NCI-H69 (cell line): ENCODE measurements at places on chromosomes 1 and 21.

- peak; percentile 53 for DNase-seq
Measured at GRCh38 chr21:32772281-32773047, 909 bp upstream of the PAXBP1 start.

- DNase-seq: no peak
Measured at GRCh38 chr1:156176610-156177210, 17.2 kb upstream of the SLC25A44 start.

DNA sequence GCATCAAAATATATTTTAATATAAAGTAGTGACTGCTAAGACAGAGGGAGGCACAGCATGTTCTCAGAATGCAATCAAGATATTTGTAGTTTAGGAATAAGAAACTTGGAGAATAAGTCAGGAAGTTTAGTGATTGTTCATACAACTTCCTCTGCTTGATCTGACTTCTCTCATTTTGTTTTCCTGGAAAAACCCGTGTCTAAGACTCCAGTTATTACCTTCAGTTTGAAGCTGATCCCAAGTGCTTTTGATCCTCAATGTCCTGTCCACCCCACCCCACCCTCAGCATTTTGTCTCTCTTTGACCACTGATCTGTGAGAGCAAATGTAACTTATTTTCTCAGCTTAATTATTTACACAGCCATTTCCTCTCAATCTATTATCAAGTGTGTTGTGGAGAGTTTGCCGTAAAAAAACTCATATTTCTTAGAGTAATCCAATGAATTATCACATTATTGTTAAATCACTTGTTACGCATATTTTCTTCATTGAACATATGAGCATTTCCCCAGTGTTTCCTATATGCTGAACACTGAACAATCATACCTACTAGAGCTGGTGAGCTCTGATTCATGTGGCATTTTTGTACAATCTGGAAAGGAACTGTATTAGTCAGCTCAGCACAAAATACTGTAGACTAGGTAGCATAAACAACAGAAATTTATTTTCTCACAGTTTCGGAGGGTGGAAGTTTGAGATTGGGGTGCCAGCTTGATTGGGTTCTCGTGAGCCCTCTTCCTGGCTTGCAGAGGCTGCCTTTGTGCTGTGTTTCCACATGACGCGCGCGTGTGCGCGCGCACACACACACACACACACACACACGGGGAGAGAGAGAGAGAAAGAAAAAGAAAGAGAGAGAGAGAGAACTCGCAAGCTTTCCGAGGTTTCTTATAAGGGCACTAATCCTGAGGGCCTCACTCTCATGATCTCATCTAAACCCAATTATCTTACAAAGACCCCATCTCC, 65.5 kb upstream of the DPYD start:
- DNase-seq: no peak

- DNase-seq: no peak
Measured at GRCh38 chr1:17183388-17184160, 21.4 kb upstream of the PADI1 start.

GRCh38 chr1:175564119-175564518, 179.3 kb downstream of the TNR start:
- DNase-seq: no peak

- DNase-seq: peak; percentile 60
Measured at GRCh38 chr21:25638660-25639550, at the start of gene JAM2. TSS of gene JAM2 (plus strand) at chr21:25639258. CDS start at chr21:25639822, 564 bp downstream.

DNA sequence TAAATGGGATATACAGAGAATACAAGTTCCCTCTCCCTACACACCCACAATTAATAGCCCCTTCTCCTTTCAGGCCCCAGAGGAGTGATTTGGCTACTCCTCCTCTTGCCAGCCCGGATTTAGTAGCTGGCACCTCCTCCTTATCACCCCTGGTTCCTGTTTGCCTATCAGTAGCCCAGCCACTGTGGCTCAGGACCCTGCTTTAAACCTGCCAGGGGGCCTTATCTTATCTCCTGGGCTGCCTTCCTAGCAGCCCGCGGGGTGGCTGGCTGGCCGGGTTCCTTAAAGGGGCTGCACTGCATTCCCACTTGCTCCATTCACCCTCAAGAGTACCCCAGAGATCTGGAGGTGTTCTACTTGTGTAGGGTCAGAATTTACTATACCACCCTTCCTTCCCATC, 70.4 kb downstream of the PLEKHA6 start:
- DNase-seq: no peak

DNA sequence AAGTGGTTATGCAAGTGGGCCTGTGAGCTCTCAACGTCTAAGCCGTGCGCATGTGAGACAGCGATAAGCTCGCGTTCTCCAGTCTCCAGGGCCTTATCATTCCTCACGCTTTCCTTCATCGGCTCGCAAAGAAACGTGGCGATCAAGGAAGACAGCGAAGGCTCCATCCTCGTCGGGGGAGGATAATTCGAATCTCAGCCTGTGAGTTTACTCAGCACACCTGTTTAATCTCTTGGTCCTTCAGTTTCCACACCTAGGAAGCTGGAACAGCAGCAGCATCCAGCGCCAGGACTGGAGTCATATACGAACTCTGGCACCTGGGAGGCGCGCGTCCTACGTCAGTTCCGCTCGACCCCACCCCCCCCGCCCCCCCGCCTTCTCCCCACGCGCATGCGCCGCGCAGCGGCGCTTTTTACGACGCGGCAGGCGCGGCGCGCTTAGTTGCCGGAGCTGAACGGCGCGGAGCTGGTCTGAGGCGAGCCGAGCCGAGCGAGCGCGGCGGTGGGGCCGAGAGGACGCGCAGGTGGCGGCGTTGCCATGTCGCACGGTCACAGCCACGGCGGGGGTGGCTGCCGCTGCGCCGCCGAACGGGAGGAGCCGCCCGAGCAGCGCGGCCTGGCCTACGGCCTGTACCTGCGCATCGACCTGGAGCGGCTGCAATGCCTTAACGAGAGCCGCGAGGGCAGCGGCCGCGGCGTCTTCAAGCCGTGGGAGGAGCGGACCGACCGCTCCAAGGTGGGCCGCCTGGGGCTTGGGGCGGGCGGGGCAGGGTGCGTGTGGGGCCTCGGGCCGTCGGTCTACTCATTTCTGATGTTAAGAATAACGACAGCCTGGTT, at the start of gene PITHD1:
Gene PITHD1, plus strand, starts transcription at position 440 of the 836 bp plus-strand sequence. Its CDS starts 98 bp downstream, at position 538.
- DNase-seq: peak; percentile 88

DNA sequence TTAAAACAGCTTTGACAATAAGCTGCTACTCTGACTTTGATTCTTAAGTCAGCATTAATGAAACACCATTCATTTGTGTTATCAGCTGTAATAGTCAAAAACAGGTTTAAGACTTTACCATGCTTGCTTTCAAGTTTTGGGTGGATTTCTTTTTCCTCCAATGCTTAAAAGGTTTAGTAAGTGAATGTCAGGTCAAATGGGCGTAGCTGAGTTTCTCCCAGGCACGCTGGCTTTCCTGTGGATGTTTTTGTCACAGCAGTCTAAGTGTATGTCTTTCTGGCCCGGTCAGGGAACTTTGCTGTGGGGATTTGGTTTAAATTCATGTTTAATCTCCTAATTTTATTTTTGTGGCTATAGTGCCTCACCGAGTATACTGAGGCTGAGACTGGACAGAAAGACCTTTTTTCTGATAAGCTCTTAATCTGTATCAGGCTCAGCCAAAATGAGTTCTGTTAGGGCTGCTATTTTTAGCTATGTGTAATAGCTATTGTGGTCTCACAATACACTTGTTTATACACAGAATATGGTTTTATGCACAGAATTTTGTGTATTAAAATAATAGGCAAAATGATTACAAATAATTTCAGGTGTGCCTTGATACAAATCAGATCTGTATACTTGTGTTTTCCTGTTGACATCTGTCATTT, 292.8 kb downstream of the DISC1 start:
- no peak for DNase-seq

GRCh38 chr1:176601348-176601747, 138.4 kb downstream of the PAPPA2 start:
- DNase-seq: no peak

- no peak for DNase-seq
Measured at GRCh38 chr1:217211486-217211885, 419.4 kb downstream of the GPATCH2 start.

DNA sequence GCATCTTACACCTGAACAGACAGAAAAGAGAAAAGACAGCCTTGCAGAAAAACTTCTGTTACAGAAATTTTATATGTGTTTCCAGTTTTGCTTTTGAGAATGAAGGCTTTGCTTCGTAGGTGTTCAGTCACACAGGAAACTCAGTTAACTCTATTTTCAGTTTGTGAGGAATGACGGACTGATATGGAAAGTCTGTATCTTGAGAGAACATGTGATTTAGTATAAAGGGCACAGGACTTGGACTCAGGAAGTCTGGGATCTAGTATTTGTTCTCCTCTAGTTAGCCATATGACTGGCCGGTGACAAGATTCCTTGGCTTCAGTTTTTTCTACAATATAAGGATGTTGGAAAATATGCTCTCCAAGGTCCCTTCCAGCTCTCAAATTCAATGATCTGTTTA, 149.1 kb downstream of the OLFM3 start:
- peak; percentile 21 for DNase-seq

DNA sequence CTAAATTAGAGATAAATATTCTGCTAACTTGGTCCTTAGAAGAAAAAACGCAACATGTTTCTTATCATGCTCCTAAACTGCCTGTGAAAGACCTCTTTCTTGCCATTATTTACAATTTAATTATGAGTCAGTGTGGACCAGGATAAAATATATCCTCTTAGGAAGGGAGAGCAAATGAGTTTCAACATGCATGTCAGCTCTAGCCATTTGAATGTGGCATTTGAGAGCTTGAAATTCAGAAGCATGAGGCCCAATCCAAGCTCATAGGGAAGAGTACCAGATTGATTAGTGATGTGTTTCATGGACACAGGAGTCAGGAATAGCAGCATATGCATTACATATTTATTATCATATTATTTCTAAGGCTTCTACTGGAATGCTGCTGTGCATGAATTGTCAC, 39.3 kb downstream of the TBX15 start:
- DNase-seq: no peak

GRCh38 chr1:115314092-115314491, 24.0 kb downstream of the NGF start:
- no peak for DNase-seq

- no peak for DNase-seq
Measured at GRCh38 chr1:3034728-3035562, 13.7 kb downstream of the ACTRT2 start.

- DNase-seq: no peak
Measured at GRCh38 chr1:179781962-179782361, 38.9 kb downstream of the FAM163A start.

DNA sequence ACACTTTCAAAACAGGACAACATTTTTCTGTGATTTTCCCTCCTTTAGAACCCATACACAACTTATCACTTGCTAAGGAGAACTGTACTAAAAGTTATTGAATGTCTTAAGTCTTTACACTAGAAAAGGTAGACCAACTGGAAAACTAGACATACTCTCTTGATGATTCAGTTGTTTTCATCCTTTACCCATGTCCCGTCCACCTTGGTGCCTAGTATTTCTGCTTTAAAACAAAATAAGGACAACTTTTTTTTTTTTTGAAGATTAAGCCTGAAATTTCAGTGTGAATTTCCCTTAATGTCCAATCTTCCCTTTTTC, 4.5 kb downstream of the CDKN2C start:
- DNase-seq: peak; percentile 25

- peak; percentile 61 for DNase-seq
Measured at GRCh38 chr1:86175756-86176155, 19.2 kb upstream of the COL24A1 start.

DNA sequence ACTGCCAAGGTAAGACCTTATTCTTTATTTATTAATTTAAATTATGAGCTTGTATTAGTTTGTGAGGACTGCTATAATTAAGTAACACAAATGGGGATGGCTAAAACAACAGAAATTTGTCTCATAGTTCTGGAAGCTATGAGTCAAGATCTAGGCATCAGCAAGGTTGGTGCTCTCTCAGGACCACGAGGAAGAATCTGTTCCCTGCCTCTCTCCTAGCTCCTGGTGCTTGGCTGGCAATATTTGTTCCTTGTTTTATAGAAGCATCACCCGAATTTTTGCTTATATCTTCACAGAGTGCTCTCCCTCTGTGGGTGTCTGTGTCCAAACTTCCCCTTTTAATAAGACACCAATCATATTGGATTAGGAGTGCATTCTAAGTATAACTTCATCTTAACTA, 41.4 kb upstream of the CCDC190 start:
- no peak for DNase-seq

GRCh38 chr1:47424336-47424982, 8.4 kb downstream of the FOXE3 start:
- DNase-seq: peak; percentile 76

DNA sequence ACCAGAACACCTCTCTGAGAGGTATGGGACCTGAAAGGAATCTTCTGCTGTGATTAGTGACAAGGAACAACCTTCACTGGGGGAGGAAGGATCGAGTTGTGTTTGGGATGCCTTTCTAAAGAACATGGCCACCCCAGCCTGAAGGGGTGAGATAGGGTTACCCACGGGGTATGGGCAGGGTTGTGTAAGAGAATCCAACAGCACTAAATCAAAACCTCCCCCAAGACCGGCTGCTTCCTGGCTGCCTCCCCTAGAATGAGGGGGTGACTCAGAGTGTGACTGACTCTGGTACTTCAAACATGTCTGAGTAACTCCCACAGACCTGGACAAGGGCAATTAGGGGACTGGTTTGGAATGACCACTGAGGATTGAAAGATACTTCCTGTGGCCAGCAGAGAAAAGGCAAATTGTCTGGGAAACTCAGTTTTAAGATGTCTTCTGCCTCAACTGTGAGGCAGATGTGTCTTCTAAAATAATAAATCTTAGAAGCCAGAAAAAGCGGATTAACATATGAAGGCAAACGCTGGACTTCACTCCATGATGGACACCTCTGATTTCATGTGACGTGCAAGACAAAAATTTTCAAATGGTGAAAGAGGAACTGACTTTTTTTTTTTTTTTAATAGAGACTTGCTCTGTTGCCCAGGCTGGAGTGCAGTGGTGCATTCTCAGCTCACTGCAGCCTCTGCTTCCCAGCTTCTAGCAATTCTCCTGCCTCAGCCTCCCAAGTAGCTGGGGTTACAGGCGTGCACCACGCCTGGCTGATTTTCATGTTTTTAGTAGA, 6.7 kb upstream of the PTPN14 start:
- DNase-seq: no peak

- no peak for DNase-seq
Measured at GRCh38 chr1:220741349-220741748, 6.8 kb upstream of the MTARC2 start.

DNA sequence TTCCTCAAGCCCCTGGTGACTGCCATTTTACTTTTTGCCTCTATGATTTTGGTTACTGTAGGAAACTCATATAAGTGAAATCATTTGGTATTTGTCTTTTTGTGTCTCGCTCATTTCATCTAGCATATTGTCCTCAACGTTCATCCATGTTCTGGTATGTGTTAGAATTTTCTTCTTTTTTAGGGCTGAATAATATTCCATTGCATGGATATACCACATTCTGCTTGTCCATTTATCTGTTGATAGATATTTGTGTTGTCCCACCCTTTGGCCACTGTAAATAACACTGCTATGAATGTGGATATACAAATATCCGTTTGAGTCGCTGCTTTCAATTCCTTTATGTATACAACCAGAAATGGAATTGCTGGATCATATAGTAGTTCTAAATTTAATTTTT, 4.5 kb upstream of the GALNT2 start:
- DNase-seq: no peak

GRCh38 chr1:154955039-154955717, 721 bp downstream of the PBXIP1 start:
- DNase-seq: peak; percentile 62
